ENCODE measurements at places on chromosomes 2 and 18.

DNA sequence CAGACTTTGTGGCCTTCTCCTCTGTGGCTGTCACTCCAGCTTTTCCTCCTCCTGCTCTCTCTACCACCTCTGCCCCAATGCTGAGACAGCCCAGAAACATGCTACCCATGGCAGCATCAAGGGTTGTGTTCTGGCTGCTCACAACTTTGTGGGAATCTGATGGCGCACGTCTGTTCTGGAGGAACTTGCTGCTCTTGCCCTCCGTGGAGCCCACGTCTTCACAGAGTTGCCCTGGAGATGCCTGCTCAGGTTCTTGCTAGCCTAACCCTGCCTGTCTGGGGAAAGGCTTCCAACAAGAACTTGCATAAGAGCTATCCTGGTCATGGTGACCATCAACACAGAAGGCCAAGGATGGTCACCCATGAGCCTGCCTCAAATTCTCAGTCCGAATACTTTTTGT lies 237.4 kb downstream of the AFF3 start:
- no peak overlapping the region for H3K4me3 ChIP-seq
- no peaks in the 10 kb centered on the region for H3K27me3 ChIP-seq
- H3K4me1 ChIP-seq = peaks cover 10% of the 10 kb centered on the region
- no peaks in the 10 kb centered on the region for H3K36me3 ChIP-seq

GRCh38 chr2:162509288-162509968 lies 165.5 kb downstream of the GCA start:
- DNase-seq = no peak
- no peak overlapping the region for H3K27ac ChIP-seq
- no peak overlapping the region for H3K4me3 ChIP-seq
- H3K36me3 ChIP-seq = no peaks in the 10 kb centered on the region

GRCh38 chr2:17790536-17790935 lies 25.7 kb upstream of the MSGN1 start:
- no peaks in the 10 kb centered on the region for H3K27me3 ChIP-seq
- DNase-seq = no peak
- no peaks in the 10 kb centered on the region for H3K36me3 ChIP-seq
- H3K27ac ChIP-seq = no peak overlapping the region

- no peak overlapping the region for H3K27ac ChIP-seq
- no peak overlapping the region for H3K4me3 ChIP-seq
- H3K4me1 ChIP-seq = no peaks in the 10 kb centered on the region
- DNase-seq = no peak
- no peaks in the 10 kb centered on the region for H3K36me3 ChIP-seq
- no peaks in the 10 kb centered on the region for H3K27me3 ChIP-seq
Observed at GRCh38 chr2:142307086-142307485, 176.3 kb upstream of the LRP1B start.
